ENCODE measurements at places on chromosomes 7 and 10. TPM values are rescaled to one million over a fixed set of nuclear protein-coding genes. Genes with fewer than 3 reads are reported as not detected.

HOXA2 gene
- not detected for total RNA-seq

DGKI gene
- total RNA-seq: 98.6 TPM

GLI3 gene
- total RNA-seq: 2.4 TPM

AZGP1 gene
- total RNA-seq: not detected

ADCY1 gene
- total RNA-seq: 92.1 TPM

ELAPOR2 gene
- total RNA-seq: 21.6 TPM

HOXA3 gene
- total RNA-seq: not detected

UNCX gene
- not detected for total RNA-seq

SEMA3D gene
- total RNA-seq: 3.7 TPM

KEL gene
- total RNA-seq: 0.82 TPM

MRLN gene
- total RNA-seq: not detected

FAM241B gene
- 13.9 TPM for total RNA-seq
